ENCODE measurements at places on chromosomes 6 and 20.

DNA sequence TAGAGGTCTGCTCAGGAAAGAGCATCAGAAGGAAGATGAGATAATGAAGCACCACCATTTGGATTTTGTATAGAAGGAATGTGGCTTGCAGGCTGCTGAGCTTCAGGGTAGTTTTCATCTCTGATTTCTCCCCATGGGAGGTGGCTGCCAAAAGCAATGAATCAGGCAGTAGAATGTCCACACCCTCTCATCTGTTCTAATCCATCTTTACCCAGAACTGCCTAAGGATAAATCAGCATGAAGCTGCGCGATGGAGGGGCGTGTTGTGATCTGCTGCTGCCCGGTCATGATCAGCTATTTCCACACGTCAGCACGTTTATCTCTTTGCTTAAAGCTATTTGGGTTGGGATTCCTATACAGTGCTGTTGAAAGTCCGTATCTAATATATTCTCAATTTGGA lies 295.4 kb downstream of the FOXA2 start:
- DNase-seq: no peak

DNA sequence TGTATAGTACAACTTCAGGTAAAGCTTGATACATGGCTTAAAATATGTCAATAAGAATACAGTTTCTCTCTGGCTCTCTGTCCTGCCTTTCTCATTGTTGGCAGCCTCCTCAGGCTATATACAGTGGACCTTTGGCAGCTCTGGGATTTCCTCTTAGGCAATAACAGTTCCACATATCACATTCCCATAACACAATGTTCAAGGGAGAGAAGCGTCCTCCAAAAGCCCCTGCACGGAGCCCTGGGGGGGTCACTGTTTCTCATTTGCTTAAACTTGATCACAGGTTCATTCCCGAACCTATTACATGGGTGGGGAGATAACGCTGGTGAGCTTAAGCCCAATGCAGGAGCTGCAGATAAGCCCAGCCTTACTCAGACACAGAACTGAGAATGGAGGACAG lies 4.4 kb upstream of the FLRT3 start:
- no peak for DNase-seq

- DNase-seq: no peak
These were observed 453.8 kb upstream of the POU3F2 start for GRCh38 chr6:98380589-98380988.

- DNase-seq: no peak
These were observed 64.9 kb downstream of the ME1 start for GRCh38 chr6:83365931-83366330.

DNA sequence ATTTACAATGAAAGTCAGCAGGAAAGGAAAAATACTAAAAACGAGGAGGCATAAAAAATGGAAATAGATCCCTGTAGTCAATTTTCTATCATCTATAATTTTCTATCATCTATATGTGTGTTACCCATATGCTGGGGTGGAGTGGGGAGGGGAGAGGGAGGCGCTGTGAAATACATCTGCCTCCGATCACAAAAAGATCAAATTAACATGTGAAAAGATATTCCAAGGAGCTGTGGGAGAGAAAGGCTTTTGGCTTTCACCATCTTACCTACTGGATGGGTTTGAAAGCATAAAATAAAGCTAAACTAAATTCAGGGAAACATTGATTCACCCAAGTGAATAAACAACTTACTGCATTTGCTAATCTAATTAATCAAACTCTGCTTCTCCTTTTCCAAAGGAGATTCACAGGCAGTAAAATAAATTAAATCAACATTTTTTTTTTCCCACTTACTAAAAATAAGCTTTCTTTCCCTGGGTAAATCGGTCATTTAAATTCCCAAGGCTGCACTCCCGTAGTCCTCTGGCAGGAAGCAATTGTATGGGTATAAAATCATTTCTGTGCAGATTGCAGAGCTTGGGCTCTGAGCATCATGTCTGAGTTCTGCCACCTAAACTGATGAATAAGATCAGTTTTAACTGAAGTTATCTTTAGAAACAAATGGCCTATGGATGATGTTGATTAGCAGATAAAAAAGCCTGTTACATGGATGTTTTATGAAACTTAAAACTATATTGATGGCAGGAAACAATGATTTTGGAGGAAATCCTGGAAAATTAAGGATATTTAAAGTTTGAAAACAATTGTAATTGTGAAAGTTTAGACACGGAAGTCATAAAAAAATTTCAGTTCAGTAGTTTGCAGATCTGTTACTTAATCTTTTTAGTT lies 147.9 kb downstream of the SOX4 start:
- no peak for DNase-seq

GRCh38 chr20:62430866-62431447 lies 3.6 kb upstream of the RBBP8NL start:
- no peak for DNase-seq

DNA sequence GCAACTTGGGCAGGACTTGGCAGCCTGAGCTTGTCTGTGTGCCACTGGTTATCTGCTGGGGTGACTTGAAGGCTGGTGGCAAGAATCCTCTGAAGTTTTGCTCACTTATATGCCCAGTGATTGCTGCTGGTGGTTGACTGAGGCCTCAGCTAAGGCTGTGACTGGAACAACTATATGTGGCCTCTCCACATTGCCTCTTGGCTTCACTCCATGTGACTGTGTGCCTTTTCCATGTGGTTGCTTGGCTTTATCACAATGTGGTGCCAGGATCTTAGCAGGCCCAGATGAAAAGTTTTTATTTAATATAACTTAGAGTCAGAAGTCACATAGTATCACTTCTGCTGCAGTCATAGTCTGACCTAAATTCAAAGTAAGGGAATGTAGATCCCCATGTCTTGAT lies 104.5 kb downstream of the ADAT2 start:
- DNase-seq: no peak

- no peak for DNase-seq
These were observed 789.1 kb upstream of the HS3ST5 start for GRCh38 chr6:115131709-115132490.
